ENCODE measurements at places on chromosomes 5 and 9.
A peak's percentile ranks its signal among the peaks of the same experiment; 100 is the strongest.

DNA sequence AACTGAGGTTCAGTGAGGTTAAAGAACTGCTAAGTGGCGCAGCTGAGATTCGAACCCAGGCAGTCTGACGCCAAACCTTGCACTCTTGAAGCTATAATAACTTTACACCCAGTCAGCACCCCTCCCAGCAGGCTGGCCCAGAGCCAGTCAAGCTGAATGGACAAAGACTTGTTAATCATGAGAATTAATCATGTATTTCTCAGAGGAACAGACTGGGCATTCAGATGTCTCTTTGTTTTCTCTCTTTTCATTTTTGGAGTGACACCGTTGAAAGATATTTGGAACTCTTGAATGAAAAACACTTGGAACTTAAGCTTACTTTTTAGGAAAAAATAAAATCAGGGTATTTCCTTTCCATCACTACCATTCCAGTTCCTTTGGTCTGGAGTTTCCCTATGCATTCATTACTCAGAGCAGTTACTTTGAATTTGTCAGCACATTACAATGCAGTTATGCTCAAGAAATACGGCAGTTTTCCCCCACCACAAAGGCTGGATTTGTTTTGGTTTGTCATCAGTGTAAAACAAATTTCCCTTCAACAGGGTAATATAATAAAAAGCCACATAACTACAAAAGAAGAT lies 22.6 kb upstream of the MAMDC2 start:
- DNase-seq = no peak

DNA sequence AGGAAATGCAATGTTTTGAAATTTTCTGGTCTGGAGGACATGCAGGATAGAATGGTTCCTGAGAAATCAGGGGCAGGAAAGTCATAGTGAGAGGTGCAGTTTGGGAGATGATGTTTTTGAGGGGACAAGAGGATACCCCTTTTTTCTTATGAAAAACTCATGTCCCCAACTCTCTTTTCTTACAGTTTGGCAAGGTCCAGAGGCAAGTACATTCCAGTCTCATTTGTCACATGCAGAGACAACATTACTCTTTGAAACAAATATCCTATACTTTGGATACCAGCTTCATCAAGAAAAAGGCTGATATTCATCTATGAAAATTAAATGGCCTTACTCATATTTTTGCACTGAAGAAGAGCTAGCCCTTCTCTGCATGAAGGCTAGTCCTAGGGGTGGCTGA lies 48.2 kb downstream of the EQTN start:
- DNase-seq = no peak

DNA sequence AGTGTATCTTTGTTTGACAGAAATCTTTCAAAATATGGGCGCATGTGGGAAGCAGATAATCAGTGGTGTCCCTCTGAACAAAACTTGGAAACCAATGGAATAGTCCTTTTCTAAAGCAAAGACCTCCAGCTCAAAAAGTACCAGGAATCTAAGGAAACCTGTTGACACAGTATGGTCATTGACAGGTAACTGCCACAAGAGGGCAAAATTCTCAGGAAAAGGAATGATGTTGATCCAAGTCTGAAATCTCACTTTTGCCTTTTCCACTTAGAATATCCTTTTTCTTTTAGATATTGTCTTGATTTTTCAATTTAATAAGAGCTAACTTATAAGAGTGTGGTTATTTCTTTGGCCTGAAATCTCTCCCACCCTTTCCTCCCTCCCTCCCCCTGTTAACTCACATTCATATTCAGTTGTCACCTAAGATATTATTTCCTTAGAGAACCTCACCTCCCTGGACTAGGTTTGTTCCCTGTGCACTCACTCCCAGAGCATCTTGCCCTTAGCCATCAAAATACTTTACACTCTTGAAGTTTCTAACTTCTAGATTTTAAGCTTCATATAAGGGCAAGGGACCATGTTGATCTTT lies 59.0 kb upstream of the BARX1 start:
- DNase-seq = no peak

DNA sequence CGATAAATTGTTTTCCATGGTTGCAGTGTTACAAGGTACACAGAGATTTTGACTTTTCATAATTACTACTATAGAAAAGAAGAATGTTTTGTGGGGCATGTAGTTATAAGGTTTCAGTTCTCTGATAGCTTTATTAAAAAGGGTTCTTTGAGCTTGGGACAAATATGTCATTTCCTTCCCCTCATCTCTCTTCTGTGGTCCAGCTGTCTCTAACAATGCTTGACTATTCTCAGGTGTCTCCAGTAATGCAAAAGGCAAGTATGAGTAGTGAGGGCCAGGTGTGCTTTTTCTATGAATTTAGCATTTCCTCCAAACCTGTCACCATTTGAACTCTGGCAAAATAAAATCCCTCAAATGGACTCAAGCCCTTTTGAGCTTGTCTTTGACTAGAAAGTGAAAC lies 84.3 kb downstream of the SLF1 start:
- no peak for DNase-seq

- DNase-seq = no peak
Measured at GRCh38 chr5:39678534-39678933, 253.8 kb upstream of the DAB2 start.

DNA sequence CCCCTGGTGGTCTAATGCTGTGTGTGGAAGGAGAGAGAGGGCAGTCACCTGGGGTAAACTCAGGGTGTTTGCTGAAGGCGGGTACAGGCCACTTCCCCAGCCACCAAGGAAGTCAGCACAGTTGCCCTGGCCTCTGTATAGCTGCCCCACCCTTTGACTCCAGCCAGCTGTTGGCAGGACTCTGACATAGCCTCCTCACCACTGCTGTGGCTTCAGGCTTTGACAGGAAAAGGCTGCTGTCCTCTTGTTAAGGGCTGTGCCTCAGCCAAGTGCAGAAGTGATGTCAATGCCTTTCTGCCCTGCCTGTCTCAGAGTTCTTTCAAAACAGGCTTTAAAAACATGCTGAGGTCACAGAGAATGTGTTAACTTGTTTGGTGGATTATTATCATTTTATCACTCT lies 487.2 kb upstream of the KLF4 start:
- DNase-seq = no peak

DNA sequence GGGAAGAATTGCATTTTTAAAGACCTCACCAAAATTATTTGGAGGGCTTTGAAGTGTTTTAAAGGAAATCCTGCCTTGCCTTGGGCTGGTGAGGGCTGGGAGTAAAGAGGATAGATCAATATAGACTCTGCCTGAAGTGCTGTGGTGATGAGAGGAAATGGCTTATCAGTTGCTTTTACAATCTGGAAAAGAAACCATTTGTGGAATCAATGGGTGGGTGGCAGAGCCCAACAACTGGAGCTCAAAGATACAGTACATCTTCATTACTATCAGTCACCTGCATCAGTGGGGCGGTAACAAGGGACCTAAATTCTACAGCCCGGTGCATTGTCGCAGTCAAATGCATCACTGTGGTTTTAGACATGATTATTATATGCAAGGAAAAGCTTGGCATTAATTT lies 41.5 kb upstream of the HMHB1 start:
- DNase-seq = no peak

GRCh38 chr5:146291421-146292074 lies 47.1 kb upstream of the POU4F3 start:
- peak; percentile 3 for DNase-seq

DNA sequence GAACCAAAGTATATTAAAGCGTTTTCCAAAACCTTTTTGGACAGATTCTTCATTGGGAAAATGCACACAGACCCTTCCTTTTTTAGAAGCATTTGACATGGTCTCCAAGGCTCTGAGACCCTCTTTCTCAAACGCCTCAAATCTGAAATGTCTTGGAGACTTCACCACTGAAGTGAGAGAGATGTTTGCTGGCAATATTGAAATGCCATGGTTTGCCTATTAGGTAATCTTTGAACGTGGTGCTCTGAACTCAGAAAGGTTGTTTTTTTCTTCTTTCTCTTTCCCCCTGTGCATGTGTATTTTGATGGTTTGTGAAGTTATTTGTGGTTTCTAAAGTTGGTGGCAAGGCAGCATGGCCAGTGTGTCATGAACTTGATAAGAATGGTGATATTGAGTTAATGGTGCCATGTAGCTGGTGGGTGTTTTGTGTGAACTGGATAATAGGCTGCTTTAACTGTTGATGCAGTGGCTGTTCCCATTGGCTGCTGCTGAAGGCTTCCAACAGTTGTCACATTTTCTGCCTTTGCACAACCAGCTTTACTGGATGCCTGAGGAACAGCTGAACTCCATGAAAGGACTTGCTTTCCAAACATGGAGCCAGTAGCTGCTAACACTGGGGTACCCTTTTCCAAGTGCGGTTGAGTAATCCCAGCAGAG lies 1.7 kb downstream of the PALM2AKAP2 start:
- DNase-seq = no peak

DNA sequence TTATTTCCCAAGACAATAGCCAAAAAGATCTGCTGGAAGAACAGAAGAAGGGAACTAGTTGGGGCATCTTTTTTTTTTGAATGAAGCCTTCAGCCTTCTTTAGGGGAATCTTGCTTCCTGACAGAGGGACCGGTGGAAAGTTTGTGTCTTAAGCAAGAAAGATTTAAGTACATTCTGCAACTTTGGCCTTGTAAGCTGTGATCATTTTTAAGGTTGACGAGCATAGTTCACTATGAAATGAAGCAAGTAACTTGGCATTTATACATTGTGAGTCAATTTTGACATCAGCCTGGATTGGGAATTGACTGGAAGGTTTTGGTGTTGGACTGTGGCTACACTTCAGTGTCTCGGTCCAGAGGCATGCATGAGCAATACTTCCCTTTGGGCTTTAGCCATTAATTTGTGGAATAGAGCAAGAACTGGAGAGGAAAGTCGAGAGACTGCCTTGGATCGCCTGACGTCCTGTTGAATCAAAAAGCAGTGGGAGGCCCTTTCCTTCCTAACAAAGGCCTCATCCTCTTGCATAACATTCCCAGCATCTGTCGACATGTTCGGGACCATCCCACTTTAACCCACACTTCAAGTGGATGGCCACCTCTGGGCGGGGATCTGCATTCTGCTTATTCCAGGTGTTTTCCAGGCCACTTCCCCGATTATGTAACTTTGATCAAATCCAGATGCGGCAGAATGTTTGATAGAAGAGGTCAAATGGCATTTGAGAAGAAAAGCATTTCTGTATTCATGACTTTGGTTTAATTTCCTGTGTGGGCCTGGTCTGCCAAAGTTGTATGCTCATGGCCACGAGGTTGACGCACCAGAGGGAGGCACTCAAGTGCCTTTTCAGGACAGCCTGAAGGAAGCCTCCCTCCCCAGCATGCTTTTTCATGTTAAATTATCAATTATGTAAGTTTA lies 12.5 kb downstream of the ABL1 start:
- DNase-seq = no peak

GRCh38 chr9:105921057-105921726 lies 226.9 kb downstream of the TMEM38B start:
- DNase-seq = no peak

GRCh38 chr5:138469540-138470321 lies 4.5 kb downstream of the EGR1 start:
- no peak for DNase-seq

- DNase-seq = no peak
Measured at GRCh38 chr9:5718296-5719032, 89.6 kb downstream of the RIC1 start.

GRCh38 chr5:133227082-133227481 lies 175.3 kb downstream of the HSPA4 start:
- no peak for DNase-seq

DNA sequence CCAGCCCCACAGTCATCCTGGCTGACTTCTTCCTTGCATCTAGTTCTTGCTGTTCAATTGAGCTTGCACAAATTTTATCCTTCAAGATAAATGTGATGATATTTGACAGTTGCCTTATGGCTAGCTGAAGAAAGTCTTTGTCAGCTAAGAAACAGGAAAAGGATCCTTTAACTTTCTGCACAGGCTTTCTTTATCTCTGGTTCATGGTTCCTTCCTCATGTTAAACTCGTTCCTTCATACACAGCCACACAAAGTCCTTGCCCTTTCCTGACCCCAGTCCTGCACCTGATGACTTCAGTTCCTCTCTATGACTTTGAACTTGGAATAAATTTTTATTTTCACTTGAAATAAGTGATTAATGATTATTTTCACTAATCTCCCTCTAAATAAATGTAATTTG lies 132.5 kb upstream of the PRSS3 start:
- no peak for DNase-seq

DNA sequence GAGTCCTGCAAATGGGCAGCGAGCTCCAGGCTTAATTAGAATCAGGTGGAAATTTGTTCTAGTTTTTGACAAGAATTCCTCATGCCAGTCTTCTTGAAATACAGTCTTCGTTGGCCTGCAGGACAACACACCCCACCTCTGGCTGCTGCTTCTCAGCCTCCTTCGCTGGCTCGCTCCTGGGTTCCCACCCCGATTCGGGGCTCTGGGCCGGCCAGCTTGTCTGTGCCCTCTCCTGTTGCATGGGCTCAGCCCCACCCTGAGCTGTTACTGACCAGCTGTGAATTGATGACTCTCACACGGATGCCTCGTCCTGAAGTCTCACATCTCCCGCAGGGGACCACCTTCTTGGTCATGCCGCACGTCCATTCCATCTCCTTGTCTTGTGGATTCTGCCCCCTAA lies 21.0 kb downstream of the PSD2 start:
- no peak for DNase-seq

DNA sequence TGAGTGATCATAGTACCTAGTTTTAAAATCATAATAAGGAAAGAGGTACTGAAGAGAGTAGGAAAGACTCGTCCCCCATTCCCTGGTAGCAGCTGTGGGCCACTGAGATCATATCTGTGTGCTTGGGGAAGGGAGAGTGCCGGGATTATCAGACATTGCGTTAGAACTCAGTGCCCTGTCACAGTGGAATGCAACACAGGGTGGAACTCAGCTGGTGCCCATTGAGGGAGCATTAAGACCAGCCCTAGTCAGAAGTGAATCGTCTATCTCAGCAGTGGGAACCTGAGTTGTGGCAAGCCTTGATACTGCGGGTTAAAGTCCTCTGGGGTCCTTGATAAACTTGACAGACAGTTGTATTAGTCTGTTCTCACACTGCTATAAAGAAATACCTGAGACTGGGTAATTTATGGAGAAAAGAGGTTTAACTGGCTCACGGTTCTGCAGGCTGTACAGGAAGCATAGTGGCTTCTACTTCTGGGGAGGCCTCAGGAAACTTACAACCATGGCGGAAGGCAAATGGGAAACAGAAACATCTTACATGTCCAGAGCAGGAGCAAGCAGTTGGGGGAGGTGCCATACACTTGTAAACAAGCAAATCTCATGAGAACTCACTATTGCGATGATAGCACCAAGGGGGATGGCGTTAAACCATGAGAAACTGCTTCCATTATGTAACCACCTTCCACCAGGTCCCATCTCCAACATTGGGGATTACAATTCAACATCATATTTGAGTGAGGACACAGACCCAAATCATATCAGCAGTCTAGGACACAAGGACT lies 33.1 kb downstream of the NDUFAF2 start:
- no peak for DNase-seq

GRCh38 chr9:121359351-121360294 lies 10.4 kb downstream of the STOM start:
- DNase-seq = no peak

- DNase-seq = no peak
Measured at GRCh38 chr9:133830310-133830709, 92.2 kb upstream of the SARDH start.

Data from NCI-H187 (cell line).